ENCODE measurements at places on chromosomes 7 and 10. TPM values are rescaled to one million over a fixed set of nuclear protein-coding genes. Genes with fewer than 3 reads are reported as not detected.

The LRRN3 gene
- polyA plus RNA-seq = 5.2 TPM

The GRM3 gene
- 0.07 TPM for polyA plus RNA-seq

The PHF14 gene
- polyA plus RNA-seq = 81.9 TPM

The GRID2IP gene
- 0.40 TPM for polyA plus RNA-seq

The ABCC2 gene
- polyA plus RNA-seq = 9.8 TPM

The RBP3 gene
- 0.08 TPM for polyA plus RNA-seq

The NPTX2 gene
- polyA plus RNA-seq = 3.6 TPM

The CC2D2B gene
- polyA plus RNA-seq = 0.83 TPM

Measured in right renal cortex interstitium (tissue), 3 donors.